IgD-negative memory B cell (primary cell): ENCODE measurements at places on chromosomes 3 and 15. TPM values are rescaled to one million over a fixed set of nuclear protein-coding genes. Genes with fewer than 3 reads are reported as not detected.

NR2E3 gene
- polyA plus RNA-seq = 0.78 TPM

CISH gene
- polyA plus RNA-seq = 3.1 TPM

REC114 gene
- not detected for polyA plus RNA-seq

PIF1 gene
- 2.4 TPM for polyA plus RNA-seq

GRK7 gene
- polyA plus RNA-seq = not detected

GABRR3 gene
- polyA plus RNA-seq = not detected

NEK4 gene
- 11.3 TPM for polyA plus RNA-seq

LRRIQ4 gene
- not detected for polyA plus RNA-seq

GPR156 gene
- not detected for polyA plus RNA-seq

ANKUB1 gene
- polyA plus RNA-seq = not detected

VILL gene
- 14.9 TPM for polyA plus RNA-seq

C3orf20 gene
- not detected for polyA plus RNA-seq

HYAL3 gene
- polyA plus RNA-seq = 5.3 TPM

ABI3BP gene
- not detected for polyA plus RNA-seq

ZNF35 gene
- polyA plus RNA-seq = 6.9 TPM

CHRM5 gene
- not detected for polyA plus RNA-seq

SCN11A gene
- polyA plus RNA-seq = not detected

LAMB2 gene
- not detected for polyA plus RNA-seq

RPP25 gene
- 4.9 TPM for polyA plus RNA-seq

ADGRG7 gene
- polyA plus RNA-seq = not detected

SERPINI2 gene
- polyA plus RNA-seq = not detected

PARP6 gene
- 34.4 TPM for polyA plus RNA-seq

ZPLD1 gene
- polyA plus RNA-seq = not detected

HYAL1 gene
- polyA plus RNA-seq = 0.14 TPM

RTP3 gene
- not detected for polyA plus RNA-seq

ZKSCAN7 gene
- polyA plus RNA-seq = 1.8 TPM

NCKIPSD gene
- polyA plus RNA-seq = 17.2 TPM

GOLGA6A gene
- polyA plus RNA-seq = not detected

SMARCC1 gene
- 106 TPM for polyA plus RNA-seq

ITGA11 gene
- not detected for polyA plus RNA-seq

MASP1 gene
- not detected for polyA plus RNA-seq
